ENCODE measurements at places on chromosomes 11 and 22.

GRCh38 chr11:78268591-78269410 lies 80.1 kb downstream of the USP35 start:
- no peak for DNase-seq

- no peak for DNase-seq
These were observed 23.8 kb downstream of the LRP4 start for GRCh38 chr11:46894506-46894905.

DNA sequence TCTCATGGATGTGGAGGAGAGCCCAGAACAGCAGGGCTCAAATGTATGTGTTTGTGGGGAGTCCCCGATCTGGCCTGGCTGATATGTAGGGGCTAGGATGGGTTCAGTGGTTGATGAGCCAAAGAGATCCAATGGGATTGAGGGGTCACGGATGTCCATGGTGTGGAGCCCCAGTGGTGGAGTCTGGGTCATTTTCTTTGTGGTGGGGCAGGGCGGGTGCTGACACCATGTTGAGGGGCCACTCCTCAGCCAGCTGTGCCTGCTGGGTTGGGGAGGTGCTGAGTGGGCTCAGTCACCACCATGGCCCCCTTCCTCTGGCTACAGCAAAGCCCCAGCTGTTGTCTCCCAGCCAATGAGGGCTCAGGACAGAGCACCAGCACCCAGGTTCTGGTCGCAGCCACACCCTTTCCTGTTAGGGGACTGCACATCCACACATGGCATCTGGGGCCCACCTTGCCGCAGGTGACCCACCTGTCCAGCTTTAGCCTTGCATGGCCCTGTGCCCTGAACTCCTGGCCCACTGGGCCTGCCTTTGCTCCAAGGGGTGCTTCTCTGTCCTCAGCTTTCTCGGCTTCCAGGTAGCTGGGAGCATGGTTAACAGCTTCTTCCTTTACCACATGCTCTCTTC lies 3.2 kb upstream of the GNAZ start:
- DNase-seq, result no peak

DNA sequence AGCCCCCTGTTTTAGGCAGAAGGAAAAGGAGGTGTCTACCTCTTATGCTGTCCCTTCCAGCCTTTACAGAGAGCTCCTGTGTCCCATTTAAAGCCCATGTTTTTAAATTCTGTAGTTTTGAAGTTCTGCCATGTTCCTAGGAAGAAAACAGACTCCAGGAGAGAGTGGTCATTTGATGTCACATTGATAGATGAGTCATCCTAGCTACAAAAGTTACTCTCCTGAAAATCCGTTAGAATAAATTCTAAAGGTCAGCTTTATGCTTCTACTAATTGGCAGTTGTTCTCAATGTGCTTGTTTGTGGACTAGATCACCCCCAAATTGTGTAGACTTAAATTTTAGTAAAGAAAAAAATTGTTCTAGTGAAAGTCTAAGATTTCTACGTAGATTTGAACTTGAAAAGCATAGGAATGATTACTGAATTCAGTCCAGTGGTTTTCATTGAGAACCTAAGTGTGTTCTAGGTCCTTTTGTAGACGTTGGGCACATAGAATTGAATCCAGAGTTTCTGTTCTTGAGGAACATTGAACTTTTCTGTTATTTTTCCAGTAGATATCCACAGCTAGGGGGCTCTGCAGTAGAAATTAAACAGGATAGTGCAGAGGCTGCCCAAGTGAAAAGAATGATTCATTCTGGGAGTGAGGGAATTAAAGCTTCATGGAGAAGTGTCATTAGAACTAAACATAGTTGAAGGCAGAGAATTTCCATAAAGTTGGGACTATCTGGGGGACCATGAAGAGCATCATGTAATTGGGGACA lies 140.6 kb upstream of the RASSF10 start:
- no peak for DNase-seq

DNA sequence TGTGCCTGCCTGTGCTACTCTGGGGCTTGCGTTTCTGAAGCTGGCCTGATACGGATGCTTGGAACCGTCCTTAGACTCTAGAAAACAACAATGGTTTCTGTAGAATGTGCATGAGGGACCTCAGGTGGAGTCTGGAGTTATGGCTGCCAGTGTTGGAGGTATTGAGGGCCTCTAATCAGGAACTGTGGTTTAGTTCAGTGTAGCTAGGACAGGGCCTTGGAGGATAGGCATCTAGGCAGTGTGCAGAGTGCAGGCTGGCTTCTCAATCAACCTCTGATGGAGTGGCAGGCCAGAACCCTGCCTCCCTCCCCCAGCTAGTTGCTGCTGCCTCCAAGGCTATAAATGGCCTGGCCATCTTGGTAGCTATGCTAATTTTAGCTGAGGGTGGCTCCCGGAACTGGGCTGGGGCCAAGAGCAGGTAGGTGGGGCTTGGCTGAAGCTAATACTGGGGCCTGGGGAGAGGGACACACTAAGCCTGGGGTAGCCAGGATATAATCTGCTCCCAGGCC lies 4.0 kb downstream of the STIM1 start:
- no peak for DNase-seq

DNA sequence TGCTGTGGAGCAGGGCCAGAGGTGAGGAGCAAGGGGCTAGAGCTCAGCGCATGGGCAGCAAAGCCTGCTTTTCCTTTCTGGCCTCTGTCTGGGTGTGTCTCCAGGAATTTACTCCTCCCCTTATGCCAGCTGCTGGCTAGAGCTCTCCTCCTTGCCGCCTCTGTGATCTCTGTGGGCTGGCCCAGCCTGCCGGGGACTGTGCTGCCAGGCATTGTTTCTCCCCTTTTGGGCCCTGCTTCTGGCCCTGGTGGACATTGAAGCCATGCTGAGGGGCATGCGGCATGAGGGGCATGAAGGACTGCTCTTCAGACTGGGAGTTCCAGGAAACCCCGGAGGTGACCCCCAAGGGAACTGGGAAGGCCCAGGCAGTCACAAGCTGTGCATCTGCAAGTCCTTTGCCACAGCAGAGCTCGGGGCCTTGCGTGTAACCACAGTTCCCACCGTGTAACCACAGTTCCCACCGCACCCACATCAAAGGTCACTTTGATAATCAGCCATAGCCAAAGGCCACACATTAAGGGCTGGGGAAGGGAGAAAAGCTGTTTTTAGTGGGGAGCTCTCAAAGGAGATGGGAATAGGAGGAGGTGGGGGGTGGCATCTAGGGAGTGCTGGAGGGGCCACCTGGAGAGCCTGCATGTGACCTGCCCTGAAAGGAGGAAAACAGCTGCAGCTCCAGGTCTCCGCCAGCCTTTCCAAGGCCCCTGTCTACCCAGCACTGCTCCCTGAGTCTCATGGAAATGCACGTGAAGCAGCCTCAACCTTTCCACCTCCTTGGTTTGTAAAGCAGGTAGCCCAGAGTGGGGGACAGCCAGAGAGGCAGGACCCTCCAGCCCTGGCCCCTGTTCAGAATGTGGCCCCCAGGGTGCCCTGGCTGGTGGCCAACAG lies 62.3 kb downstream of the PPFIBP2 start:
- peak; percentile 86 for DNase-seq

- no peak for DNase-seq
These were observed 53.3 kb upstream of the ARFGAP3 start for GRCh38 chr22:42910221-42910942.

DNA sequence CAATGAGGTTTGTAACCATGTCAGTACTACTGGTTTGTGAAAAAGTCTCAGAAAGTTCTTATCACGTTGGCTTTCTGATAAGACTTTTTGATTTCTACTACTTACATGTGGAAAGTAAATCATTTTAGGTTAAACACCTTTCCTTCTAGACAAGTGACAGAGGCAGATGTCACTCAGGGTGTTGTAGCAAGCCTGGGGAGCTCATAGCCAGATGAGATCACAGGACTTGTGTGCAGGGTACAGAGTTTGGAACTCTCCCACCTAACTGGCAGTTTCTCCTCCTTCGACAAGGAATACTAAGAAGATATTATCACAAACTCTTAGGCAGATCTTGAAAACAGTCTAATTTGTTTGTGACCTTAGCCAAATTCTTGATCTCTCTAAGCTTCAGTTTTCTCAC lies 49.4 kb upstream of the PICALM start:
- DNase-seq, result no peak

- no peak for DNase-seq
These were observed 107.7 kb upstream of the PLET1 start for GRCh38 chr11:112368381-112368780.

GRCh38 chr22:19723983-19724827 lies 866 bp downstream of the GP1BB start:
- DNase-seq, result no peak

DNA sequence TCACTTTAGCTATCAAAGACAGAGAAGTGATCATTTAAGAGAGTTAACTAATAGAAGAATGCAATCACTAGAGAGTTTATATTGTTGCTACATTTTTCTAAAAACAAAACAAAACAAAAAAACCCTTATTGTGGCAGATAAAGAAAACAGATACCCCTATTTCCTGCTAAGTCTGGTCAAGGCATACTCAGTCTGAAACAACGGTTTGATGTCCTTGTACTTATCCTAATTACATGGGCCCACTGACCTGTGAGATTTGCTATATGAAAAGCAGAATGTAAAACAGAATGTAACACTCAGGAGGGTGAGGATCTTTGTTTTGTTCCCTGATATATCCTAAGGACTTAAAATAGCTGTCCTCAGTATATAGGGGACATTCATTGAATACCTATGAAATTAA lies 24.6 kb downstream of the MAML2 start:
- DNase-seq, result no peak

GRCh38 chr22:25137577-25138525 lies 61.8 kb upstream of the CRYBB3 start:
- DNase-seq, result no peak

DNA sequence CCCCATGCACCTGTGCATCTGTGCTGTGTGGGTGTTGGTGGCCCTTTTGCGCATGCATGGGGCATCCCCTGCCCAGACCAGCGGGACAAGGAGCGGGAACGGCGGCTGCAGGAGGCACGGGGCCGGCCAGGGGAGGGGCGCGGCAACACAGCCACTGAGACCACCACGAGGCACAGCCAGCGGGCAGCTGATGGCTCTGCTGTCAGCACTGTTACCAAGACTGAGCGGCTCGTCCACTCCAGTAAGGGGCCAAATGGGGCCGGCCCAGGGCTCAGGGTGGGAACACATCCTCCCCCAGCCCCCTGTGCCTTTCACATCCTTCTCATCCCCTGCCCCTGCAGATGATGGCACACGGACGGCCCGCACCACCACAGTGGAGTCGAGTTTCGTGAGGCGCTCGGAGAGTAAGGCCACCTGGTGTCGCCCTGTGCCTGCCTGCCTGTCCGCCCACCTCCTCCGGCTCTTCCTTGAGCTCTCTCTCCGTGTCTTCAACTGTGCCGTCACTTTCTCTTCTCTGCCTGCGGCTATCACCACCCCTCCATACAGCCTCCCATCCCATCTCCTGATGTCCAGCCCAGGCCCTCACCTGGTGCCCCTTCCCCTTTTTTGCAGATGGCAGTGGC lies 10.6 kb downstream of the SELENOM start:
- DNase-seq, result no peak

- peak; percentile 16 for DNase-seq
These were observed 74.6 kb downstream of the AASDHPPT start for GRCh38 chr11:106152013-106152412.

DNA sequence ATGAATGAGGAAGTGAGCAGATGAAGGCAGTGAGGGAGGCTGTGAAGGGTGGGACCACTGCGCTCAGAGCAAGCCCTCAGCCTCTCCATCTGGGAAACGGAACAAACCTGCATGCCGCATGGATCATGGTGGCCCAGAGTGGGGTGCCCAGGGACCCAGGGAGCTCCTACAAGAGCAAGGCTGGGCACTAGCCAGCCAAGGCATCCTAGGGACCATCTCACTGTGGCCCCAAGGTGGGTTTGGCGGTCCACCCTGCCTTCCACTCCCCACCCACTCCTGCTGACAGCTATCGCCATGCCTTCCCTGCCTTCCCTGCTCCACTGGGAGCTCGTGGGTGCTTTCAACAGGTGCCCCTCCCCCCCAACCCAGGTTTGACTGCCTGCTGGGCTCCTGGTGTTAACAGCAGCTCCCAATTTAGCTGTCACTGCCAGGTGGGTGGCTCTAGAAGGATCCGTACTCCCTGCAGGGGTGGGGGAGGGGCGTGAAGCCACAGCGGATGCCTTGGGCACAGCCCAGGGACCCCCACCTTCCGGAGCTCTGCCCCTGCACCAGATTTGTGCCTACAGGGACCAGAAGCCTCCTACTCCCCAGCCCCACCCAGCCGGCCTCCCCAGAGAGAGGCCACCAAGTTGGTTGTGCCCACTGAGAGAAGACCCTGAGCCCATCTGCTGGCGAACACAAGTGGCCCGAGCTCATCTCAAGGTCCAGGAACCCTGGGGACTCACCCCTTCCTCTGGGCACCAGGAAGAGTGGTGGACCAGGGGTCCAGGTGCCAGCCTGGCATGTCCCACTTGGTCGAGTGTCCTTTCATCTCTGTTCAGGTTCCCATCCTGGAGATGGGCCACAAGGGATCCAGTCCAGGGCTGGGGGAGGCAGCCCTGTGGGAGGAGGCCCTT lies 29.7 kb upstream of the PRODH start:
- DNase-seq, result no peak

GRCh38 chr11:31109446-31109845 lies 260.1 kb downstream of the DCDC1 start:
- no peak for DNase-seq

DNA sequence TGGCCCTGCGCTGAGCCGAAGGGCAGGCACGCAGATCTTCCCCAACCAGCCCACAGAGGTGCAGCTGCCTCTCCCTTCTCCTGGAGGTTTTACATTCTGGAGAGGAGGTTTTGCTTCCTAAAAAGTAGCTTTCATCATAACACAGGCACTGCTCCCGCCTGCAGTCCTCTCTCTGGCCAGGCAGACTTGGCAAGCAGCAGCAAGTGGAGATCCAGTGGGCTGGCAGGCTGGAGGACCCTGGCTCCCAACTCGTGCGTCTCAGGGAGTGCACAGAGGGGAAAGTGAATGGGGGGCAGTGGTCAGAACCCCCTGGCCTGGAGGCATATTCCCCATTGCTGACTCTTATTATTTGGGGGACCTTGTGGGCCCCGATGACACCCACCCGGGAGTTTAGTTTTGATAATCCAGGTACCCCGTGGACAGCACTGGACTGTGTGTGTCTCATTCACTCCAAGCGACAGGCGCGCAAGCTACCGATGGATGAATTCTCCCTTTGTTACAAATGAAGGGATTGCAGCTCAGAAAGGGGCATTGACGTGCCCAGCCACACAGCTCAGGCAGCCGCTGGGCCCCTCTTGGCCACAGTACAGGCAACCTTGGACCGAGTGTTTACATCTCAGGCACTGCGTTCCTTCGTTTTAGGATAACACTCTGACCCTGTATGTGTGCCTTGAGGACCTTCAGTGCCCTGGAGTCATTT lies 1223.9 kb downstream of the BRD1 start:
- no peak for DNase-seq

- peak; percentile 38 for DNase-seq
These were observed 25.6 kb downstream of the MMP13 start for GRCh38 chr11:102929972-102930371.

GRCh38 chr22:47561115-47561675 lies 798.7 kb downstream of the TBC1D22A start:
- no peak for DNase-seq

- no peak for DNase-seq
These were observed 35.3 kb downstream of the EXPH5 start for GRCh38 chr11:108558222-108558621.

Measured in LoVo (cell line).